Mucosa of descending colon (tissue), 3 donors: ENCODE measurements at places on chromosomes 3 and 15. TPM values are rescaled to one million over a fixed set of nuclear protein-coding genes. Genes with fewer than 3 reads are reported as not detected.

Gene SLCO3A1
- 13.4 TPM for total RNA-seq

Gene COL7A1
- 6.8 TPM for total RNA-seq

Gene GP9
- total RNA-seq, result not detected

Gene LRTM1
- not detected for total RNA-seq

Gene PP2D1
- total RNA-seq, result not detected

Gene SLC38A3
- total RNA-seq, result not detected

Gene LRRC31
- 42.6 TPM for total RNA-seq

Gene GOLGA8N
- total RNA-seq, result 10.5 TPM

Gene MOBP
- total RNA-seq, result 0.92 TPM

Gene CACNA2D2
- 1.5 TPM for total RNA-seq

Gene CLDN11
- total RNA-seq, result 5.9 TPM

Gene CLRN1
- not detected for total RNA-seq

Gene CIDEC
- 14.9 TPM for total RNA-seq

Gene ZNF445
- 10.0 TPM for total RNA-seq

Gene SERINC4
- 0.52 TPM for total RNA-seq

Gene BTD
- total RNA-seq, result 26.6 TPM

Gene PPM1L
- 21.6 TPM for total RNA-seq

Gene CCR8
- 0.36 TPM for total RNA-seq

Gene GCSAM
- not detected for total RNA-seq

Gene MAP2K1
- total RNA-seq, result 34.4 TPM

Gene CPNE9
- 0.70 TPM for total RNA-seq

Gene STARD9
- 42.8 TPM for total RNA-seq

Gene ATRIP
- 6.2 TPM for total RNA-seq

Gene TMIE
- not detected for total RNA-seq

Gene FBXW12
- total RNA-seq, result not detected

Gene TTC21A
- 11.1 TPM for total RNA-seq

Gene EFHB
- 1.1 TPM for total RNA-seq

Gene AHSG
- total RNA-seq, result not detected

Gene HGD
- 15.7 TPM for total RNA-seq

Gene SLC12A1
- not detected for total RNA-seq

Gene GOLGA6L7
- not detected for total RNA-seq

Gene EXD1
- total RNA-seq, result not detected

Gene ACAN
- 0.23 TPM for total RNA-seq

Gene P2RY14
- 3.9 TPM for total RNA-seq

Gene WDR76
- total RNA-seq, result 9.1 TPM

Gene GUCA1C
- not detected for total RNA-seq

Gene CKMT1B
- 242 TPM for total RNA-seq

Gene RPL14
- total RNA-seq, result 1,490 TPM

Gene P2RY1
- total RNA-seq, result 18.8 TPM

Gene C3orf20
- not detected for total RNA-seq

Gene MLF1
- total RNA-seq, result 8.1 TPM

Gene ROPN1
- total RNA-seq, result 2.0 TPM

Gene EPHA3
- total RNA-seq, result 1.0 TPM
